ENCODE measurements at places on chromosomes 1 and 21.

GRCh38 chr1:4176841-4177240 is 276.8 kb upstream of the C1orf174 start:
- no peak for DNase-seq

DNA sequence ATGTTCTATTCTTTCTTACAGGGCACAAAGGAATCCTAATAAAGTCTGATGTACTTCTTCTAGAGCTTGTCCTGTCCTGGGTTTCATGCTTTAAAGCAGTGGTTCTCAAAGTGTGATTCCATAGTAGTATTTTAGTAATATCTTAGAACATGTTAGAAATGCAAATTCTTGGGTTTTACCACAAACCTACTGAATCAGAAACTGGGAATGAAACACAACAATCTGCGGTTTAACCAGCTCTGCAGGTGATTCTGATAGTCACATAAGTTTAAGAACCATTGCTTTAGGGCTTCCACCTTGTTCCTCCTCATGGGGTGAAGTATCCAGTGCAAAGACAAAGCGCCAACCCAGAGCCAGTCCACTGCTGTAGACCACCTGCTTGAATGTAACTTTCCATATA is 41.1 kb downstream of the NGF start:
- DNase-seq = no peak

DNA sequence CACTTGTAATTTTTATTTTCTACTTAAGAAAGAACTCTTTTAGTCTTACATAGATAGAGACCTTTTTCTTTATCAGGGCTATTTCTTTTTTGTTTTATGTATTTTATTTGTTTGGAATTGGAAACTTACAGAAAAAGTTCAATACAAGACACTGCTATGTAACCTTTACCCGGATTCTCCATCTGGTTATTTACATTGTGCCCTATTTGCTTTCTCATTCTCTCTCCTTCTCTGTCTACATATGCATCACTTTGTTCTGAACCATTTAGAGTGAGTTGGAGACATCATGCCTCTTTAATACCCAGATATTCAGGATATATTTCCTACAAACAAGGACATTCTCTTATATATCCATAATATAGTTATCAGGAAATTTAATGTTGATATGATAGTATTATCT is 18.3 kb downstream of the AXDND1 start:
- DNase-seq = no peak

GRCh38 chr1:173410794-173411236 is 66.3 kb upstream of the PRDX6 start:
- DNase-seq = no peak

- no peak for DNase-seq
These were observed 25.1 kb downstream of the C2CD2 start for GRCh38 chr21:41928621-41929220.

GRCh38 chr1:24199291-24199900 is 12.3 kb upstream of the IFNLR1 start:
- DNase-seq = peak; percentile 75

DNA sequence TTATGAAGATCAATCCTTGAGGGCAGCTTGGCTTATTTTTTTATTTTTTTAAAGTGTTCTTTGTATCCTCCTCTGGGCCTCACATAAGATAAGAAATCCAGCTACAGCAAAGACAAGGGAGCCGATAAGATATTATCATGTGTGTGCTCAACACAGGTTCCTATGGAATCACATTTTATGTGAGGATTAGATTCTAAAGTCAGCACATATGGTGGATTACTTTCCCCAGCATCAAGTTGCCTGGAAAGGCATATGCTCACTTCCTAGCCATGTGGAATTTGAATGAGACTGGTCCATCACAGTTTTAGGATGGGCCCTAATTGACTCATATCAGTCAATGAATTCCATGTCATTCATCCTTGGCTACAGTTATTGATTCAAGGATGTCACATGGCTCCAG is 456.9 kb upstream of the LRRC7 start:
- no peak for DNase-seq

GRCh38 chr1:28506907-28507246 is 1.0 kb downstream of the RCC1 start:
- DNase-seq = no peak

- no peak for DNase-seq
These were observed 42.1 kb downstream of the HOOK1 start for GRCh38 chr1:59856725-59857338.

- DNase-seq = peak; percentile 24
These were observed 31.8 kb upstream of the BCL10 start for GRCh38 chr1:85307987-85308832.

- no peak for DNase-seq
These were observed 360.4 kb upstream of the LYPLAL1 start for GRCh38 chr1:218813237-218813636.

DNA sequence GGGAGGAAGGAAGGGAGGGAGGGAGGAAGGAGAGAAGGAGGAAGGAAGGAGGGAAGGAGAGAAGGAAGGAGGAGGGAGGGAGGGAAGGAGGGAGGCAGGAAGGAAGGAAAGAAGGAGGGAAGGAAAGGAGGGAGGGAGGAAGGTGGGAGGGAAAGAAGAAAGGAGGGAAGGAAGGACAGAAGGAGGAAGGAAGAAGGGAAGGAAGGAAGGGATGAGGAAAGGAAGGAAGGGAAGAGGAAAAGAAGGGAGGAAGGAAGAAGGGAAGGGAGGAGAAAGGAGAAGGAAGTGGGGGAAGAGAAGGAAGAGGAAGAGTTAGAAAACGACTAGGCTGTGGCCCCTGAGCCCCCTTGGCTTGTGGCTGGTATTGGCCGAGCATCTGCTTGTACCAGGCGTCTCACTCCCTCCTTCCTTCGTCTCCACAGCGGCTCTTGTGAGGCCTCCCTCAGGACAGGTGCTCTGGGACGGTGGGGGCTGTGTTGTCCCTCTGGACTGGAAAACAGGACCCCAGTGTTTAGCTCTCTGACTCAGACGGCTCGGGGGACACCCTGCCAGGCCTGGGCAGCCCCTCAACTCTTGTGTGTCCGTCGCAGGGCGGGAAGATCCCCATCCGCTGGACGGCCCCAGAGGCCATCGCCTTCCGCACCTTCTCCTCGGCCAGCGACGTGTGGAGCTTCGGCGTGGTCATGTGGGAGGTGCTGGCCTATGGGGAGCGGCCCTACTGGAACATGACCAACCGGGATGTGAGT is 36.2 kb upstream of the C1QA start:
- no peak for DNase-seq

DNA sequence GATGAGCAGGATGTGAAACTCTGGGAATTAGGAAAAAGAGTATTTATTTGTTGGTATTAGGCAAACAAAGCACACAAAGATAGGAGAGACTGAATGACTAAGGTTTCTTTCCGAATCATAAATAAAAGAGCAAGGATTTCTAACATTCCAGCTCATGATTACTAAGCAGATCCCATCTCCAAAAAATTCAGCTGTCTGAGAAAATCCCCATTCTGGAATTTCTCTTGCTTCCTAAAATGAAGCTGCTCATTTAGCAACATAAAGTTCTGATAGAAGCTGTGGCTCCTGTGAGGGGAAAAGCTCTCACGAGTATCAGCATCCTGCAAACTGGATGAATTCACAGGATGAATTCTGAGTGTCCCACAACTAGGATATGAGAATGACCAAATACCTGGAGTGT is 6.7 kb upstream of the SH2D5 start:
- no peak for DNase-seq

DNA sequence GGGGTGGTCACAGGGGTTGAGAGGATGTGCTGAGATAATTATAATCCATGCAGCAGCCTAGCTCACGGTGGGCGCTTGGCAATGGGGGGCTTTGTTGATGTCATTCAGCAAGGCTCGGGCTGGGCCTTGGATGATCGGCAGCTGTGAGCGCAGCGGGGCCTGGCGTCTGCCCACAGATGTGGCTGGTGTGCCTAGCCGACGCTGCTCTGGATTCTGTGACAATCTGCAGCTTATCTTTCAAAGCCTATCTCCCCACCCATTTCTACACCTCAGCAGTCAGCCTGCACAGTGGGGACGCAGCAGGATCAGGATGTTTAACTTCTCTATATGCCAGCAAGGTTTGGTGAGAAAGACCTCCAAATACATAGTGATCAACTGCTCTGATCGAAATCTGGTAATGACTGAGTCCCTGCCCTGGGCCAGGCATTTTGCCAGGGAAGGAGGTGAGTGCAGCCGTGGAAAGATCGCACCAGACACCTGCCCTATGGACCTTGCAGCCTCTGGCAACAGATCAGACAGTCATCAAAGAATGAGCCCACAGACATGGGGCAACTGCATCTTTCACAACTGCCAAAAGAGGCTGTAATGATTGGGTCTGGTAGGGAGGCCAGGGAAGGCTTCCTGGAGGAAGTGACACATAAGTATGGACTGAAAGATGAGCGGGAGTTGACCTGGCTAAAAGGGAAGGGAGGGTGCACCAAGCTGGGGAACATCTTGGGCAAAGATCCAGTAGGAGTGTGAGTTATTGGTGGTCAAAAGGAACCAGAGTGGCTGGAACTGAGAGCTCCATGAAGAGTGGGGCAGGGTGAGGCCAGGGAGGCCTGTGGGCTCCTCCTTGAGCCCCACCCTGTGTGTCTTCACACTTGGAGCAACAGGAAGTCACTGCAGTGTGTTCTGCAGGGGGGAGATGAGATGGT is 35.3 kb downstream of the EPHB2 start:
- DNase-seq = no peak

DNA sequence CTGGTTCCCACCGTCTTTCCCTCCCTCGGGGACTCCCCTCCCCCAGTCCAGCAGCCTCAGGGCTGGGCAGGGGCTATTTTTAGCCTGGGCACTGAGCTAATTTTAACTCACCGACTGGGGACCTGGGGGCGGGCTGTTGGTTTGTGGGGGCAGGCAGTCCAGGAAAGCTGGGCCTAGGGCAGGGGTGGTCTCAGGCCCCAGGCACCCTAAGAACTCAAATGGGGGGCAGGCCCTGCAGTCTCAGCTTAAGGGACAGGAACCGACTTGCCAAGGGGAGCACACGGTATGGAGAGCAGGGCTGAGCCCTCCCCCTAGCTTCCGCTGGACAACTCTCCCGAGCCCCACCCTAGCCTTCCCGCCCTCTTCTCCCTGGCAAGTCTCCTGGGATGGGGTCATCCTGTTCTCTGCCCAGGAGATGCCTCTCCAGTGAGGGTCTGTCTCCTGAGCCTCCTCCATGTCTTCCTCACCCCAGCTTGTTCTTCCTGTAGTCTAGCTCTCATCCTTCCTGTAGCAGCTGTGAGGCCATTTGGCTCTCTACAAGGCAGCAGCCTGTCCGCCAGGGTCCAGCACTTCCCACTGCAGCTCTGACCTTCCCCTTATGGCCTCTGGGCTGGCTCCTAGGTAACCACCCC is 10.1 kb downstream of the MEF2D start:
- DNase-seq = no peak

DNA sequence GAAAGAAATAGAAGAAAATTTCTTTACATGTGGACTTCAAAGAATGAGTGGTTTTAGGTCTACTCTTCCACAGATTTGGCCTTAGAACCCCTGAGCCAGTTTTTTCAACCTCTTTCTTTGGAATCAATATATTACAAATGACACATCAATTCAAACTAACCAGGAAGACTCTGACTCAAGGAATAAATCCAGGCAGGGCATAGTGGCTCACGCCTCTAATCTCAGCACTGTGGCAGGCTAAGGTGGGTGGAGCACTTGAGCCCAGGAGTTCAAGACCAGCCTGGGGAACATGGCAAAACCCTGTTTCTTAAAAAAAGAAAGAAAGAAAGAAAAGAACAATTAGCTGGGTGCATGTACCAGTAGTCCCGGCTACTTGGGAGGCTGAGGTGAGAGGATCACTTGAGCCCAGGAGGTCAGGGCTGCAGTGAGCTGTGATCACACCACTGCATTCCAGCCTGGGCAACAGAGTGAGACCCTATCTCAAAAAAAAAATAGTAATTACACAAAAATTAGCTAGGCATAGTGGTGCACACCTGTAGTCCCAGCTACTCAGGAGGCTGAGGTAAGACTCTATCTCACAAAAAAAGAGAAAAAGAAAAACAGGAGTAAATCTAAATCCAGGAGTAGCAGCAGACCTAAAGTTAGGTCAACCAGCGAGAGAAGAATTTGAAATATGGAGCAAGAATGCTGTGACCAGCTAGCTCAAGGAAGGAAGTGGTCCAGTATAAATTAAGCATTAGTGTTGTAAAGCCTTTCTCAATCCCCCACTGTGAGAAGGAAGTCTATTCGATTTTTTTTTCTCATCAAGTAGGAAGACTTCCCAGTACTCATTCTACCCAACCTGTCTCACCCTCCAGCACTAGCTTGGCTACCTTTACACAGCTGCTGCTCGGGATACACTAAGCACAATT is 1.9 kb downstream of the SORT1 start:
- DNase-seq = no peak

DNA sequence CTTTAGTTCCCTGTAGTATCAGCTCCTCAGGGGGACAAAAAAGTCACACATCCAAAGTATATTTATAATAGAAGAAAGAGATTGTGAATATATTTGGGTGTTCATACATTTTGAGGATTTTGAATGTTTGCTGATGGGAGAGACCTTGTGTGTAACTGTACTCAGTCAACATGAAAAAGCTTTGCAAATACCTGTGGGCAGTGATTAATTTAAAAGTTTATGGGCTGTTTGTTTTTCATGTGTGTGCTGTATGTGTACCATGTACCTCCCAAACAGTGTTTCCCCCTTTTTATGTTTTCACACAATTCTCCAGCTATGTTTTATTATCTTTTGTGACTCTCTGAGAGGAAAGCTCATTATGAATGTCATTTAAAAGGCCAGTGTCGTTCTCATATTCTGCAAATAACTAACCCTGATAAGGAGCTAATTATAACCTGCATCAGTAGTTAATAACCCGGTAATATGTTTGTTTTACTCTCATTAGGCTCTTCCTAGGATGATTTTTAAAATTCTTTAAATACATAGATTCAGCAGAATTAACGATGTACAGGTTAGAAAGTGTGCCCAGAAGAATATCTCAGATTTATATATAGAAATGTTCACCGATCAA is 271.5 kb downstream of the NFIA start:
- no peak for DNase-seq

DNA sequence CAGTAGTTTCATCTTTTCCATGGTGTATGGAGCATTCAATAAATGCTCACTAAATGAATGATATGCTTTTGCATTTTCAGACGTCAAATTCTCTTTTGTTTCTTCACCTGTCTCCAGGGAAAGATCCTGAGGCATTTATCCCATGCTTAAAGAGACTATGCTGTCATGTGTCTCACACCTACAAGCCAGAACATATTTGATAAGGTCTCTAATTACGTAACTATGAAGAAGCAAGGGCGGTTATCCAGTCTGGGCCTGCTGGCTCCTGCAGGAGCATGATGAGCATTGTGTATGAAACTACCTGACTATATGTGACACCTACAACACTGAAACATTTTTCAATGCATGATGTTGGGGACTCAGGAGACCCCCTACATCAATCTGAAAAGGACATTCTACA is 51.8 kb downstream of the FBXO42 start:
- no peak for DNase-seq

DNA sequence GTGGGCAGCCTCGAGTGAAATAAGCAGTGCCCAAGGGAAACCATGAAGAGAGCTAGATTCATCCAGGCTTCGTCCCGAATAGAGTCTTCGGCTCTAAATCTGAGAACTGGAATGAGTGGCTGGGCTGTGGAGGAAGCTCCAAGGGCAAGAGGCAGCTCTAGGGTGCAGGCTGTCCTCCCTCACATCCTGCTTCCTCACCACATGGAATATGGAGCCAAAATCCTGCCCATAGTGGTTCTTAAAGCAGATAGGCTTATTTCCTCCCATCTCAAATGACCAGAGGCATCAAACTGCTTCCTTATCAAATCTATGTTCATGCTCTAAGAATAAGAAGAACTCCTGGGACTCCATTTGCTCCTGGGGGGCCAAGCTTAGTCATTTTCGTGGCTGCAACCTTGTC is 2.5 kb downstream of the IL24 start:
- DNase-seq = no peak

- no peak for DNase-seq
These were observed 624.2 kb downstream of the PLPP3 start for GRCh38 chr1:55955016-55955621.

GRCh38 chr1:45583666-45584350 is at the start of gene NASP:
TSS of gene NASP (plus strand) at chr1:45584041. CDS start at chr1:45584147, 106 bp downstream.
- peak; percentile 90 for DNase-seq

All from central memory CD4-positive, alpha-beta T cell (primary cell).